ENCODE measurements at places on chromosomes 16 and 17.

GRCh38 chr17:47709594-47709993, 15.6 kb downstream of the TBKBP1 start:
- no peak for DNase-seq

DNA sequence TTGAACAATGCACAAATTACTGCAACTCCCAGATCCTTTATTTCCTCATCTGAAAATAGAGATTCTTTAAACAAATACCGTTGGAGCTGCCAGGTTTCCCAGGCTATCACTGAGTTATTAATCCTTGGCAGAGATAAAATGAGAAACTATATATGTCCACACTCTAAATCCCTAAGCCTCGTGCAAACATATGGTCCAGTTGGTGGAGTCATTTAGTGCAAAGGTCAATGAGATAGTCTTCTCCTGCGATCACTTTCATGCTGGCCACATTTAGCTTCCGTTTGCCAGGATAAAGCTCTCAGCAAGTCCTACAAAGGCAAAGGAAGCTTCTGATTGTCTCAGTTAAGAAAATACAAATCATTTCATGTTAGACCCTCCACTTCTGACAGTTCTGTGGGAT, 11.0 kb downstream of the GRIN2A start:
- peak; percentile 47 for DNase-seq

DNA sequence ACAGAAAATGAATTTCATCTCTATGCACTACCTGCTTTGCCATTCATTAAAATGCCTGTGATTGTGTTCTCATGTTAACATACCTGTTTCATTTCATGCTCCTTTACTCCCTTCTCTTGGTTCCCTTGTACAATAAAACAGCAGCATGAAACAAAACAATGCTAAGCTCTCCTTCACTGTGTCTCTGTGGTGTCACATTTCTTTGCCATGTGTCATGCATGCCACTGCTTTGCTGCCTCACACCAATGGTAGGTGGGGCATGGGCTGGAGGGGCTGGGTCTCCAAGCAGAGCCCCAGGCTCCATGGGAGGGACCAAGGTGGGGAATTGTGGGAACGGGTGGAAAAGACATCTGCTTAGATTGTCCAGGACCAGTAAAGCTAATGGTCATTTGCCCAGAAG, 83.6 kb downstream of the RGS9 start:
- DNase-seq: no peak

GRCh38 chr16:8243981-8244380, 346.3 kb downstream of the TMEM114 start:
- DNase-seq: no peak

DNA sequence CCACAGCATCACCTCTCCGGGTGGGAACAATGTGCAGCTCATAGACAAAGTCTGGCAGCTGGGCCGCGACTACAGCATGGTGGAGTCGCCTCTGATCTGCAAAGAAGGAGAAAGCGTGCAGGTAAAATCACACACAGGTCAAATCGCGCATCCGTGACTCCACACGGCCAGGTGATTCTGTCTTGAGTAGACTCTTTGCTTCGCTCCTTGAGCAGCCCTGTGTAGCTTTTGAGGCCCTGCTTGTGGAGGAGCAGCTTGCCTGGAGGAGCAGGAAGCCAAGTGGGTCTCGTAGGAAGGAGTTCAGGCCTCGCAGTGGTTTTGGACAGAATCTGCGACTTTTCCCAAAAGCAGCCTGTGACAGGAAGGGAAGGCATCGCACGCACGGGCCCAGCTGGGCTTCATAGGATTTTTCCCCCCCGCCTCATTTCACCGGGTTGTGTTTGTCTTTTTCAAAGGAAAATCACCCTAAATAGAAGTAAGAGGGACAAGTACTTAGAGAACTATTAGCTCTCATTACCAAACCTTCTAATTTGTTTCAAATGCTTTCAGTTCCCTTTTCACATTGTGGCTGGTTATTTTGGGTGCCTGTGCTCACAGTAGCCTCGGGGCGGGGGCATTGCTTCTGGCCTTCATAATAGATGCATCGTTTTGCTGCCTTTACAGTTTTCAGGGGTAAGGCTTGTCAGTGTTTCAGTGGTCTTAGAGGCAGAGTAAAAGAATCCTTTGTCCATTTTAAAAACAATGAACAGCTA, 71.5 kb downstream of the SEC14L1 start:
- DNase-seq: no peak

DNA sequence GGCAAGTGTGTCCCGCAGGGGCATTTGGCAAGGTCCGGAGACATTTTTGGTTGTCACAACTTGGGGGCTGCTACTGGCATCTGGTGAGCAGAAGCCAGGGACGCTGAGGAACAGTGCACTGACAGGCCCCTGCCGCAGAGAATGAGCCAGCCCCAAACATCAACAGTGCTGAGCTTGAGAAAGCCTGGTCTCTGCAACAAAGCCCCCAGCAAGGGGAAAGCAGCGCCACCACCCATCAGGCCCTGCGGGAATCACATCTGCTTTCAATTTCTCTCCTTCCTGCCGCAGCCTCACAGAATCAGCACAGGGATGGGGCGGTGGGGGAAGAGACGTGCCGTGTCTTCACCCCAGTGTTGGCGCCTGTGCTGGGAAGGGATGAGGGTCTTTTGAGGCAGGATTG, 14.8 kb upstream of the PRPSAP1 start:
- DNase-seq: no peak

DNA sequence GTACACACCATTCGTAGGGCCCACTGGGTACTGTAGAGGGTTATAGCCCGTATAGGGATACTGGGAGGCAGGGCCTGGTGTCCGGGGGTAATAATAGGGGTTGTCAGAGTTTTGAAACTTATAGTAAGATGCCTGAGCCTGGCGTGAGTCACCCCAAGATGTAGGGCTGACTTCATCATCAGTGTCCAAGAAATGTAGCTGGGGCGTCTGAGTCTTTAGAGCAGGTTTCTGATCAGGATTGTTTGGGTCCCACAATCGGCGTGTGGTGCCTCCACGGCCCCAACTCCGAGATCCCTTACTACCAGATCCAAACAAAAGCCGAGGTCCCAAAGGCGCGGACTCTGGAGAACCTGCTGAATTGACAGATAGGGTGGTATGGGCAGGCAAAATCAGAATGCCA, 4.4 kb downstream of the SMG6 start:
- no peak for DNase-seq

GRCh38 chr16:27381974-27382855, 19.8 kb upstream of the IL21R start:
- DNase-seq: no peak

DNA sequence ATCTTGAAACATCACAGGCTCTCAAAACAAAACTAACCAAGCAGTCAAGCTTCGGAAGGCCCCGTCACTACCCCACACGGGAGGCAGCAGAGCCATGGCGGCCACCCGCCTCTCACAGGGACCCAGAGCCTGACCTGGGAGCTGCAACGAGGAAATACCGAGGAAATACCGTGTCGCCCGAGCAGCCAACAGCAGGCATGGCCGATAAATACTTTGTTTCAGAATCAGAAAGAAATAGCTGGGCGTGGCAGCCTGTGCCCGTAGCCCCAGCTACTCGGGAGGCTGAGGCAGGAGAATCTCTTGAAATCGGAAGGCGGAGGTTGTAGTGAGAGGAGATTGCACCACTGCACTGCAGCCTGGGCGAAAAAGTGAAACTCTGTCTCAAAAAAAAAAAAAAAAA, 6.9 kb downstream of the LMF1 start:
- no peak for DNase-seq

- DNase-seq: peak; percentile 60
These were observed 49.4 kb downstream of the XPO6 start for GRCh38 chr16:28162326-28162877.

- DNase-seq: peak; percentile 57
These were observed 6.0 kb upstream of the IGFBP4 start for GRCh38 chr17:40437095-40437732.

DNA sequence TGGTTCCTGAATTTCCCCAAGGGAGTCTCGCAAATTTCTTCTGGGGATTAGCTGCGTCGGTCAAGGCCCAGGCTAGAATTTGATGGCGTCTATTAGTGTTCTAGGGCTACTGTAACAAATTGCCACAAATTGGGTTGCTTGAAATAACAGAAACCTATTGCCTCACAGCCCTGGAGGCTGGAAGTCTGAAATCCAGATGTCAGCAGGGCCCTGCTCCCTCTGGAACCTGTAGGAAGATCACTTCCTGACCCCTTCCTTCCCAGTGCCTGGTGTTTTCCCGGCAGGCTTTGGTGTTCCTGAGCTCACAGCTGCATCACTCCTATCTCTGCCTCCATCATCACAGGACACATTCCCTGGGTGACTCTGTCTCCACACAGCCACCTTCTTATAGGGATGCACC, 24.4 kb downstream of the DHRS7C start:
- no peak for DNase-seq

- peak; percentile 24 for DNase-seq
These were observed 484.9 kb upstream of the WSB1 start for GRCh38 chr17:26809033-26809432.

DNA sequence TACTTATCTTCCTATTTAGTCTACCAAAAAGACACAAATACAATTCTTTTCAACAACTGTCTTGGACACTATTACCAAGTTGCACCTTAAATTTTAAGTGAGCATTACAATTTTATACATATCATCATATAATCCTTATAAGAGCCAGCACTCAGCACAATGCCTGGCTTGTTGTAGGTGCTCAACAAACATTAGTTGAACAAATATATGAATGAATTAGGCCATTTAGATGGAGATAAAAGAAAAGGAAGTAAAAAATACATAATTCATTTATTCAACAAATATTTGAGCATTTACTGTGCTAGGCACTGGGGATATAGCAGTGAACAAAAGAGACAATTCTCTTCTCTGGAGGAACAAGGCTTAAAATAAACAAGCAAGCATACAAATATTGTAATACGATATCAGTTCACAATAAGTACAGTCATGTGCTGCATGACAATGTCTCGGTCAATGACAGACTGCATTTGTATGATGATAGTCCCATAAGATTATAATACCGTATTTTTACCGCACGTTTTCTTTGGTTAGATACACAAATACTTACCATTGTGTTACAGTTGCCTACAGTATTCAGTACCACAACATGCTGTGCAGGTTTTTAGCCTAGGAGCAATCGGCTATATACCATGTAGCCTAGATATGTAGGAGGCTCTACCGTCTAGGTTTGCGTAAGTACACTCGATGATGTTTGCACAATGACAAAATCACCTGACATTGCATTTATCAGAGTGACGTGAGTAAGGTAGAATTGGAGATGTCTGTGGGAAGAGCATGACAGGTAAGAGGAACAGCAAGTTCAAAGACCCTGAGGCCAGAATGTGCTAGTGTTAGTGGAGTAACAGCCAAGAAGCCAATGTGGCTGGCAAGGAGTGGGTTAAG, 86.4 kb upstream of the HS3ST2 start:
- DNase-seq: no peak

- no peak for DNase-seq
These were observed 4.8 kb upstream of the GAA start for GRCh38 chr17:80096561-80097021.

GRCh38 chr16:89354325-89354724, 136.0 kb downstream of the ANKRD11 start:
- no peak for DNase-seq

GRCh38 chr16:9123871-9124270, 32.4 kb downstream of the HAPSTR1 start:
- no peak for DNase-seq

GRCh38 chr16:52123061-52123839, 423.7 kb downstream of the TOX3 start:
- DNase-seq: no peak

- no peak for DNase-seq
These were observed 4.5 kb downstream of the FSCN2 start for GRCh38 chr17:81532490-81533287.

DNA sequence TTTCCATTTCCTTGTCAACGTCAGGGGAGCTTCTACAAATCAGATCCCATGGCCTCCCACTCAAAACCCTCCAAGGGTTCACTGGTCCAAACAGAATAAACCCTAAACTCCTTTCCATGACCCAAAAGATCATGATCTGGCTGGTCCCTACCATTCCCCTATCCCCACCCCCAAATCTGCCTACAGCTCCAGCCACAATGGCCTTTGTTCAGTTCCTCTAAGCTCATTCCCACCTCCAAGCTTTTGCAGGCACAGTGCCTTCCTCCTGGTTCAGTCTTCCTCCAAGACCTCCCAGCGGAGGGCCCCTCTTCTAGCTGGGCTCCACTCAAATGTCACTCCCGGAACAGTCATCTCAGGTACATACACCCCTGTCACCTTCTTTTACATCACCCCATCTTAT, 2.0 kb downstream of the GPRC5B start:
- DNase-seq: no peak

- no peak for DNase-seq
These were observed 3.9 kb downstream of the UTS2R start for GRCh38 chr17:82375359-82376041.

- peak; percentile 85 for DNase-seq
These were observed 20.9 kb upstream of the NSRP1 start for GRCh38 chr17:30095507-30096244.

- no peak for DNase-seq
These were observed 484.0 kb upstream of the ERCC4 start for GRCh38 chr16:13435873-13436474.

DNA sequence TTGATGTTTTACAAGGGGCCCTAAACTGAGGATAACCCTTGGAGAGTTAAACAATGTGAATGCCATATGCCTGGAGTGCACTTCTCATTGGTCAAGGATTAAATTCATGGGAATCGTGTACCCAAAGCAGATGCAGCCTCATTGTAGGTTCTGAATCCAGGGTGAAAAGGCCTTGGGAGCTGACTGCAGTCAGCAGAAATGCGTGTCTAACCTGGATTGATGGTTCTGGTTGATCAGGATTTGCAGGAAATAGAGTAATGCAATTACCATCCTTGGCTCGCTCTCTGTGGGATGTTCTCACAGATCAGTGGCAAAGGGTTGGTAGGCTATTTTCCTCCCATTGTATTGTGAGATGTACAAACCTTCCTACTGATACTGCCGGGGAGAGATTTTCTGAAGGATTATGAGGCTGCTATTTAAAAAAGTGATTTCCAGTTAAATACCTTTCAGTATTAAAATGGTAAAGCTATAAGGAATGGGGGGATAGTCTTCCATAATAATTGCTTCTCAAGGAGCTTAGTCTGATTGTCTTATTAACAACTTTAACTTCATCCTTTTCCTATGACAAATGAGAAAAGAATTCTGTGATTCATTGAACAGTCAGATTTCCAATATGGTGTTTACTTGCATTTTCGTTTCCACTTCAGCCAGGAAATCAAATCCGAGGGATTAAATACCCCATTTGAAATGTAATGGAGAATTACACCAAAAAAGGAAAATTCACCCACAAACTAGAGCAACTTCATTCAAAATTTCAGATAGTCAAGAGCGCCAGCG, 1028.1 kb upstream of the EEF2KMT start:
- DNase-seq: no peak

GRCh38 chr17:29726715-29727252, 104.1 kb upstream of the CORO6 start:
- peak; percentile 19 for DNase-seq

- peak; percentile 80 for DNase-seq
These were observed 27.1 kb upstream of the ANKFN1 start for GRCh38 chr17:56125830-56126819.

- DNase-seq: no peak
These were observed 852 bp upstream of the HELZ start for GRCh38 chr17:67245694-67246402.

GRCh38 chr17:11244776-11245175, 3.8 kb downstream of the SHISA6 start:
- DNase-seq: no peak

GRCh38 chr16:8849411-8850011, 19.3 kb downstream of the CARHSP1 start:
- peak; percentile 36 for DNase-seq

- DNase-seq: no peak
These were observed 37.3 kb downstream of the TSC2 start for GRCh38 chr16:2084895-2085625.
